ENCODE measurements at places on chromosomes 2 and 18. TPM values are rescaled to one million over a fixed set of nuclear protein-coding genes. Genes with fewer than 3 reads are reported as not detected.

The IL36A gene
- 0.34 TPM for total RNA-seq

The HTR2B gene
- not detected for total RNA-seq

The PSD4 gene
- total RNA-seq: 313 TPM

GRCh38 chr2:227406177-227407031, 18.7 kb upstream of the SCYGR1 start:
- DNase-seq: no peak
- no peak overlapping the region for H3K27ac ChIP-seq
- peaks cover 34% of the 10 kb centered on the region for H3K4me1 ChIP-seq
- no peak overlapping the region for H3K4me3 ChIP-seq

GRCh38 chr18:21997207-21998143, 171.9 kb upstream of the GATA6 start:
- no peak overlapping the region for H3K4me3 ChIP-seq
- DNase-seq: no peak
- H3K27me3 ChIP-seq: no peaks in the 10 kb centered on the region
- H3K36me3 ChIP-seq: no peaks in the 10 kb centered on the region
- H3K27ac ChIP-seq: no peak overlapping the region

DNA sequence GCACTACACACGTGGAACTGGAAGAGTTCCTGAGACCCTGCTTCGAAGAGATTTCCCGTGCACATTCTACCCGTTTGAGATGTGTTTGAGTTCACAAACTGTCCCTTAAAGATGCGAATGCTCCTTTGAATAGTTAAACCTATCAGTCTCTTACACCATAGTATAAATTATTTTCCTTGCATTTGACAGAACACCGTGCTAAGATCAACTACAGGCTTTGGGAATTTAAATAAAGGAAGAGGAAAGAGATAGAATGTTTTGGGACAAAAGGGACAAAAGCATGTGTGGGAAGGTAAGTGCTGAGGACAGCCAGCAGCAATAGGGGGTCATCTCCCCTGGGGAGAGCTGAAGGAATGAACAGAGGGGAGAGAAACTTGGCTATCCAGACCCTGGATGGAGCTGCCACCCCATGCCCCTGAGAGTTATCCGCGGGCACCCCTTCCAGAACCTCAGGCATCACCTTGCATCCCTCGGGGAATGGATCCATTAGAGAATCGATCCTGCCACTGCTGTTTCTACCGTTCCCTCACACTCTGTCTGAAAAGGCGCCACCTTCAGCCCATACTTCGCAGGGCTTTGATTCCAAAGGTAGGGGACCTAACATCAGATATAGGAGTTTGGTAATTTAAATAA, 888 bp upstream of the ADCY3 start:
- peak overlapping the region; percentile 61 for H3K27ac ChIP-seq
- H3K4me3 ChIP-seq: peak overlapping the region; percentile 74
- peaks cover 27% of the 10 kb centered on the region for H3K36me3 ChIP-seq
- DNase-seq: no peak
- H3K27me3 ChIP-seq: no peaks in the 10 kb centered on the region

DNA sequence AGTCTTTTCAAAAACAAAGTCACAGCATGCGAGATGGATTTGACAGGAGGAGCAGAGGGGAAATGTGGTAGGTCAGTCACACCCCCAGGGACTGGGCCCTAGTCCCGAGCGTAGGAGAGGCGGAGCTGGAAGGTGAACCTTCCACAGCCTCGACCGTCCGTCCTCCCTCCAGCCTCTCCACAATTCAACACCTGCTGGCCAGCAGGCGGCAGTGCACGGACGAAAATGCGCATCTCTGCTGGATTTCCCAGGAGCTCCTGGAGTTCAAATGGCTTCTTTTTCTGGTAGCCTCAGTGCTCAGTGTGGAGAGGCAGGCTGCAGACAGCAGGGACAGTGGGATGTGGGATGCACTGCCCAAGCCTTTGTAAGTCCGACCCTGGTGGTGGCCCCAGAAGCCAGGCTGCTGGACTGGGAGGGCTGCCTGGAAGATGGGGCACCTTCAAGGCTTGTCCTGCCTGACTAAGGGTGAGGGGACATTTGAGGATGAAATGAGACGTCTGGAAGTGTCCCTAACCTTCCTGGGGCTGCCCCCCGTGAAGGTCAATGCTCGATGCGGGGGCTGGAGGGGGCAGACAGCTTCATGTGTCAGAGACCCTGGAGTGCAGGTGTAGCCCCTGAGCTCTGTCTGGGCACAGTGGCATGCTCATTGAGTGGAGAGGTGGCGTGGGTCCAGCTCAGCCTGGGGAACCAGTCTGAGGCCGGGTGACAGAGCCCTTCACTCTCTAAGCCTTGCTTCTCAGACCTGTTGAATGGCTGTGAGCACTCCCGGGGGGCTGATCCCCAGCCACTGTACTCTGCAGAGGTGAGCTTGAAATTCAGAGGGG, 189.5 kb downstream of the TFCP2L1 start:
- H3K27me3 ChIP-seq: peaks cover 1% of the 10 kb centered on the region
- no peaks in the 10 kb centered on the region for H3K4me1 ChIP-seq
- DNase-seq: no peak

Data from activated T-helper 2 cell treated with anti-CD3 and anti-CD28 coated beads, Interferon-gamma antibody, Interleukin-2, Interleukin-4, amounts not matched to agents 10 μg/mL and 5 μg/mL and 100 μg/mL, durations not matched to agents 14 hours and 24 hours and 36 hours (primary cell).